ENCODE measurements at places on chromosomes 5 and 9. TPM values are rescaled to one million over a fixed set of nuclear protein-coding genes. Genes with fewer than 3 reads are reported as not detected.

FBXW2 gene
- polyA plus RNA-seq, result 29.3 TPM

DAPK1 gene
- polyA plus RNA-seq, result 12.1 TPM

HAVCR2 gene
- polyA plus RNA-seq, result 3.8 TPM

HACD4 gene
- 3.8 TPM for polyA plus RNA-seq

ASPN gene
- polyA plus RNA-seq, result 7.6 TPM

PTPRD gene
- polyA plus RNA-seq, result 7.3 TPM

FAM163B gene
- polyA plus RNA-seq, result 0.86 TPM

PROB1 gene
- polyA plus RNA-seq, result 3.1 TPM

FCN2 gene
- 0.37 TPM for polyA plus RNA-seq

PTTG1 gene
- polyA plus RNA-seq, result 6.5 TPM

TMC1 gene
- polyA plus RNA-seq, result 0.66 TPM

FBN2 gene
- polyA plus RNA-seq, result 0.62 TPM

FCHO2 gene
- polyA plus RNA-seq, result 14.5 TPM

PRRX2 gene
- polyA plus RNA-seq, result 15.8 TPM
